ENCODE measurements at places on chromosomes 11 and 22.

DNA sequence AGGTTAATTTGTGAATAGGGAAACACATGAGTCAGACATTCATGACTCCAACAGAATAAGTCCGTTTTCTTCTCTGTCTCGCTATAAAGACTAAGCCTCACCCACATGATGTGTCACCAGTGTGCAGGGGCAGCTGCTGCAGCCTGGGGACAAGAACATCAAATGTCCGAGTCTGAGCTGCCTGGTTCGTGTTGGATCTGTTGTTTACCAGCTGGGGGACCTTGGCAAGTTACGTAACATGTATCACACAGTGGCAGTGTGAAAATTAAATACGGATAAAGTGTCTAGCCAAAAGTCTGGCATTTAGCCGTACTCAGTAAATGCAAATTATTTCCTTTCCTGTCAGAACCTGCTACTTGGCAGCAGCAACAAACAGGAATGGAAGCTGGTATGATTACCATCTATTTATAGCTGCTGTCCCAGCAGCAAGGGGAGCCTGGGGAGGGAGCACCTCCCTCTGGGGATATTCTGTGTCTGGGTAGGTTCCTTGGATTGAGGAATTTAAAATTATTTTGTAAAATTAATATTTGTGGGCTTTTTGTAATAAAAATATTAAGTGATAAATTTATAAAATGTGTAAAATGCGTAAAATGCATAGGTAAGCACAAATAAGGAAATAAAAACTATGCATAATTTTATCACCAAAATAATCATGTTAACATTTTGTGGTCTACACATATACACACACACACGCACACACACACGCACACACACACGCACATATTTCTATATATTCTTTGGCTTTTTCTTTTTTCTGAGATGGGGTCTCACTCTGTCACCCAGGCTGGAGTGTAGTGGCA, 1.3 kb upstream of the CLDN25 start:
- no peak for DNase-seq

- DNase-seq, result no peak
These were observed 34.7 kb downstream of the PISD start for GRCh38 chr22:31627223-31627731.

GRCh38 chr22:24270556-24271385, at the start of gene SPECC1L:
TSS of gene SPECC1L (plus strand) at chr22:24270831. CDS start at chr22:24302232, 31,401 bp downstream.
- peak; percentile 88 for DNase-seq

GRCh38 chr11:9535189-9535781, 38.2 kb upstream of the WEE1 start:
- peak; percentile 79 for DNase-seq

DNA sequence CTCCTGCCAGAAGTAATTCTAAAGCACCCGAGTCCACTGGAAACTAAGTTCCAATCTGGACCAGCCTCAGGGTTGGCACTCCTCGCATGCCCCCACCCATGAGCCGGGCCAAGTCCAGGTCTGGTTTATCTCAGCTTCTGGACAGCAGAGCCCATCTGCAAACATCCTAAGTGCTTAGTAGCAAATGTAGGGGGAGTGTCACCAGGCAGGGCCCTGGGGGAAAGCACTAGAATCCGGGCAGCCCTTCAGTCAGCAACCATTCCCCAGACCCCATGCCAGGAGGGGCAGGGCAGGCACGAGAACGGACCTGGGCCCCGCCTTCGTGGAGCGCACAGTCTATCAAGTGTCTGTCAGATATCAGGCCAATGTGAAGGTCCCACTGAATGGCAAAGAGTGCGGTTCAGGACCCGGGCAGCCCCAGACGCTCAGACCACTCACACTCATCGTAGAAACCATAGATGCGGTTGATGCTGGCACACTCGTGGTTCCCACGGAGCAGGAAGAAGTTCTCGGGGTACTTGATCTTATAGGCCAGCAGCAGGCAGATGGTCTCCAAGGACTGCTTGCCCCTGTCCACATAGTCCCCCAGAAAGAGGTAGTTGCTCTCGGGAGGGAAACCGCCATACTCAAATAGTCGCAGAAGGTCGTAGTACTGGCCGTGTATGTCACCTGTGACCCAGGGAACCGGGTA, 1.3 kb downstream of the PPP1CA start:
- no peak for DNase-seq

DNA sequence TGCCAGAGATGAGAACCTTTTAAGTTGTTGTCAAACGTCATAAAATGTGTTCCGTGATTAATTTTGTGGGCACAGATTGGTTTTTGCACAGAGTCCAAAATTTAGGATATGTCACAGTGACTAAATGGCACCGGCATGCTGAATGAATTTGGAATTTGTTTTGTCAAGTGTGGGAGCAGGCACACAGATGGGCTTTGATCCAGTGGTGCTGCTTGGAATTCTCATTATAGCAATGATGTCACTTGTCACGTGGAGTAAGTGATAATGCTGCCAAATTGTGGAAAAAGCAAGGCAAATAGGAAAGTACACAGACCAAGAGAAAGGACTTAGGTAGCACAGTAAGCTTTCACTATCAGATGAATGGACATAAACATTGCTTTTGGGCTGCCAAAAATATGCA, 8.0 kb upstream of the LIN7C start:
- no peak for DNase-seq

- DNase-seq, result no peak
These were observed 18.5 kb downstream of the APLP2 start for GRCh38 chr11:130088217-130088616.

DNA sequence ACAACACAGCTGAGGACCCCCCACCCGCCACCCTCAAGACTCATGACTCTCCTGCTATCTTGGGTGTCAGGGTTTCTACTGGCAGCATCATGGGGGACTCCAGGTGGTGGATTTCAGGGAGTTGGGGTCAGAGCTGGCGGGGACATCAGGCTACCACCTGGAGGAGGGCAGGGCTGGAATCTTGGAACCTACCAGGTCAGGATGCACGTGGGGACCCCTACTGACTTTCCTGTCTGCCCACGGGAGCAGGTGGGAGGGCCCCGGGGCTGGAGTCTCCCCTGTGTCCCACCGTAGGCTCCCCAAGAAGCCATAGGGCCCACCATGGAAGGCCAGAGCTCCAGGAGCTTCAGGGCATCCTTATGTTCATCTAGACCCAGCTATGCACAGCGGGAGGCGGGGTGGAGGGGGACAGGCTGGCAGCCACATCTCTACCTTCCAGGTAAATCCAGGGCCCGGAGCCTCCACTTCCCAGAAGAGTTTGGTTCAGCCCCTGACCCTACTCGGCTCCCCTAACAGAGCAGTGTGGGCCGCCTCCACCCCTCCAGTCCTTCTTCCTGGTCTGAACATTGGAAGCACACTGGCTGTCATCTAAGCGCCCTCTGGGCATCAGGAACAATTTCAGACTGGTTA, 10.0 kb downstream of the SLC37A2 start:
- no peak for DNase-seq
